ENCODE measurements at places on chromosomes 3 and 15. TPM values are rescaled to one million over a fixed set of nuclear protein-coding genes. Genes with fewer than 3 reads are reported as not detected.

The CCR2 gene
- polyA plus RNA-seq = 2.4 TPM

- no peak overlapping the region for H3K27ac ChIP-seq
- no peak overlapping the region for H3K4me3 ChIP-seq
- peaks cover 16% of the 10 kb centered on the region for H3K36me3 ChIP-seq
- no peaks in the 10 kb centered on the region for H3K27me3 ChIP-seq
- no peaks in the 10 kb centered on the region for H3K4me1 ChIP-seq
These were observed 101.7 kb downstream of the NR1I2 start for GRCh38 chr3:119883461-119884160.

The C2CD4A gene
- polyA plus RNA-seq = 11.6 TPM

DNA sequence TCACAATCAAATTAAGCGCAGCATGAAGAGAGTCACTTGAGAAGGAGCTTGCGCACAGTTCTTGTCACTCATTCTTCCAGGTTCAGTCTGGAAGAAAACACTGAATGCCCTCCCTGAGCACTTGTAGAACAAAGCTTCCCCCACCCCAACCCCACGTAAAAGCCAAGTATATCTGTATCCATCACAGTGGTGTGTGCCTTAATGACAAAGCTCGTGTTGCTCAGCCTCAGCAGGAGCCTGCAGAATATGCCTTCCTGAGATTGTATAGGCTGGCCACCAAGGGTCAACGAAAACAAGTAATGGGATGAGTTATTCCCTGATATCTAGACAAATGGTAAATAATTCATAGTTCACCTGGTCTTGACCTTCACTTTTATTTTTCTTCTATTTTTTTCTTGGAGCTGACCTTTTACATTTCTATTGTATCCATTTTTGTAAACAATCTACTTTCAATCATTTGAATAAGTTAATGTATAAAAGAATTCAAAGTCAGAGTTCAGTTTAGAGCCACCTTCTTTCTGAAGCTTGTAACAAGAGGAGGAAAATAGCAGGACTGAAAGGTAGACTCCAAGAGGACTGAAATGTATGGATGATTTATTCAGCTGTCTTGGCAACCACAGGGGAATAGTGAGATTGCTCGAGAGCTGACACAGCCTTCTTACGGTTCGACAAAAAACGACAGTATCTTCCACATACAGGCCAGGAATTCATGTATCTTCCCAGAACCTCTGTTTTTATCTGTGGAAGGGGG is 405.5 kb upstream of the TPM1 start:
- no peaks in the 10 kb centered on the region for H3K36me3 ChIP-seq
- no peak for DNase-seq

- peak within 1 kb of the TSS; percentile 94 for H3K27ac ChIP-seq
- peak; percentile 84 for DNase-seq
- no peaks in the 10 kb centered on the region for H3K27me3 ChIP-seq
- H3K4me3 ChIP-seq = peak within 1 kb of the TSS; percentile 71
These were observed at the start of gene EOGT for GRCh38 chr3:69013253-69014021. Gene EOGT (minus strand): TSS chr3:69013684. CDS start chr3:69009846, 3,838 bp downstream.

- H3K4me3 ChIP-seq = no peak overlapping the region
- no peak for DNase-seq
- no peak overlapping the region for H3K27ac ChIP-seq
- peaks cover 2% of the 10 kb centered on the region for H3K27me3 ChIP-seq
These were observed 36.7 kb upstream of the SLC6A1 start for GRCh38 chr3:10955711-10956453.

The CPLX3 gene
- 1.1 TPM for polyA plus RNA-seq

- H3K27me3 ChIP-seq = no peaks in the 10 kb centered on the region
- peaks cover 53% of the 10 kb centered on the region for H3K36me3 ChIP-seq
- no peak overlapping the region for H3K4me3 ChIP-seq
- no peak for DNase-seq
- H3K27ac ChIP-seq = peak overlapping the region; percentile 83
- peaks cover 21% of the 10 kb centered on the region for H3K4me1 ChIP-seq
These were observed 12.5 kb downstream of the PML start for GRCh38 chr15:74006774-74007639.

The C3orf33 gene
- polyA plus RNA-seq = 3.1 TPM

DNA sequence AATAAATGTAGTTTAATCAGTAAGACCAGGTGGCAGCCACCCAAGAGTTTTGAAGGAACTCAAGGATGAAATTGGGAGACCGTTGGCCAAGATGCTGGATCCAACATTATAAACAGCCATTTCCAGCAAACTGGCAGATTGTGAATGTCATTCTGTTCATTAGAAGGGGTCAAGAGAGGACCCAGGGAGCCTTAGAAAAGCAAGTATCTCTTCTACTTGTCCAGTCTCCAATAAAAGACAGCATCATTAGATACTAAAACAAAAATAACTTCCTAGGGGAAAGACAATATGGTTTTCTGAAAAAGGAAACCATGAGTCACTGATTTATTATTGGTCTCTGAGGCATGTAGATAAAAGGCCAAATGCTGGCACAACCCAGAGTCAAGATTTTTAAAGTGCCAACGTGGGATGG is 67.9 kb downstream of the GADL1 start:
- no peak overlapping the region for H3K4me3 ChIP-seq
- no peaks in the 10 kb centered on the region for H3K36me3 ChIP-seq
- no peak for DNase-seq
- H3K27ac ChIP-seq = no peak overlapping the region
- no peaks in the 10 kb centered on the region for H3K27me3 ChIP-seq

GRCh38 chr3:195546130-195546560 is 3.0 kb upstream of the PPP1R2 start:
- peak overlapping the region; percentile 82 for H3K27ac ChIP-seq
- no peaks in the 10 kb centered on the region for H3K27me3 ChIP-seq
- H3K4me1 ChIP-seq = peaks cover 78% of the 10 kb centered on the region
- H3K4me3 ChIP-seq = no peak overlapping the region
- DNase-seq = no peak

- no peaks in the 10 kb centered on the region for H3K36me3 ChIP-seq
- DNase-seq = no peak
- peaks cover 3% of the 10 kb centered on the region for H3K4me1 ChIP-seq
- no peak overlapping the region for H3K4me3 ChIP-seq
These were observed 489 bp upstream of the GALNT15 start for GRCh38 chr3:16174026-16174355.

GRCh38 chr3:37144806-37145205 is 29.6 kb downstream of the LRRFIP2 start:
- H3K4me3 ChIP-seq = no peak overlapping the region
- no peaks in the 10 kb centered on the region for H3K4me1 ChIP-seq
- no peak for DNase-seq
- no peak overlapping the region for H3K27ac ChIP-seq
- peaks cover 6% of the 10 kb centered on the region for H3K36me3 ChIP-seq

The NR2E3 gene
- 0.05 TPM for polyA plus RNA-seq

- no peak for DNase-seq
- H3K36me3 ChIP-seq = no peaks in the 10 kb centered on the region
- H3K4me1 ChIP-seq = no peaks in the 10 kb centered on the region
- no peak overlapping the region for H3K27ac ChIP-seq
- H3K27me3 ChIP-seq = no peaks in the 10 kb centered on the region
- H3K4me3 ChIP-seq = no peak overlapping the region
These were observed 34.1 kb upstream of the KLHL25 start for GRCh38 chr15:85828874-85829273.

GRCh38 chr3:130428871-130429712 is 83.6 kb downstream of the COL6A5 start:
- H3K27me3 ChIP-seq = no peaks in the 10 kb centered on the region
- DNase-seq = no peak
- no peaks in the 10 kb centered on the region for H3K4me1 ChIP-seq
- no peak overlapping the region for H3K27ac ChIP-seq

DNA sequence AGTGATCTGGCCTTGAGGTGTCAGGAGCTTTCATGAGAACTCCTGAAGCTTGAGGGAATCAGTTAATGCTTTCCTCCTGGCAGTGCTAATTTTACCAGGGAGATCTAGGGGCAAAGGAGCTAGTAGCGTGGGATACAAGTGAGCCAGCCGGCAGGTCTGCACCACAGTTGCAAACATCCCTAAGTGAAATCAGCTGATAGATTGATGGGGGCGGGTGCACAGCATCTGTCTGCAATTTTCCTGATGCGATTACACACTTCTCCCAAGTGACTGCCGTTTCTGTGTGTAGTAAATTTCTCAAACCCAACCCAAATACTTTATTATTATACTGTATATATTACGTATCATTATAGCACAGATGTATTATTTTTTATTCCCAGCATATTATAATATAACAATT is 304.5 kb downstream of the AGBL1 start:
- H3K27me3 ChIP-seq = no peaks in the 10 kb centered on the region
- no peak overlapping the region for H3K4me3 ChIP-seq
- no peaks in the 10 kb centered on the region for H3K36me3 ChIP-seq

DNA sequence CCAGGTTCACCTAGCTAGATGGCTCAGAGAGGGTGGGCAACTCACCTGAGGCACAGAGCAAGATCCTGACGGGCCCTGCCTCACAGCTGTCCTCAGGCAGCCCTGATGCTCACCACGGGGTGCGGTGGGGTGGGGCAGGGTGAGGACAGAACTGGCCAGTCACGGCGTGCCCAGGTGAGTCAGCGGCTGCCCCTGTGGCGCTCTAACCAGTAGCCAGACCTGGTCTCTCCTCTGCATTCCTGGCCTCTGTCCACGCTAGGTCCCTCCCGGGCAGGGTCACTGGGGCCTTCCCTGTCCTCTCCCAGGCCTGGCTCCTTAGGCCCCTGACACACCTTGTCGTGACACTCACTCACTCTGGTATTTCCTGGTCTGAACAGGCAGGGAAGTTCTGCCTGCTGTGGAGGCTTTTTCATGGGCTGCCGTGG is 901 bp downstream of the ALS2CL start:
- H3K36me3 ChIP-seq = no peaks in the 10 kb centered on the region
- DNase-seq = no peak
- H3K27me3 ChIP-seq = peaks cover 19% of the 10 kb centered on the region
- peak overlapping the region; percentile 49 for H3K4me3 ChIP-seq
- no peak overlapping the region for H3K27ac ChIP-seq
- H3K4me1 ChIP-seq = peaks cover 38% of the 10 kb centered on the region

GRCh38 chr3:151047636-151048035 is 37.8 kb upstream of the MED12L start:
- H3K4me1 ChIP-seq = no peaks in the 10 kb centered on the region
- no peak overlapping the region for H3K4me3 ChIP-seq
- peak; percentile 13 for DNase-seq

DNA sequence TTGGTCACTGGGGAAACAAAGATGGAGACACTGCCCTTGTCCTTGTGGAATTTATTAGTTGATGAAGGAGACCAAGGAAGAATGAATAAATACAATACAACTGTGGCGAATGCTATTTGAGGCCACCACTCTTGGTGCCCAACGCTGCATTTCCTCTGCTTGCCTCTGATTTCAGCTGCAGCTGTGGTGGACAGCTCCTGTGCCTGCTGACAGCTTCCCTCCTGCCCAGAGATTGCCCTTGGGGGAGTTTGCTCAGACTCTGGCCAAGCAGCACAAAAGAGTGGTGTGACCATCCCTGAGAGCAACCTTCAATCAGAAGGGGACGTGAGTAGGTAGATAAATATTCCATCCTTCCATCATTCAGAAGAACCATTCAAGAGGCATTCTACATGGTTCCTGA is 64.6 kb upstream of the FHIT start:
- H3K27ac ChIP-seq = no peak overlapping the region
- no peaks in the 10 kb centered on the region for H3K4me1 ChIP-seq
- H3K27me3 ChIP-seq = no peaks in the 10 kb centered on the region
- no peaks in the 10 kb centered on the region for H3K36me3 ChIP-seq
- no peak for DNase-seq
- no peak overlapping the region for H3K4me3 ChIP-seq

- no peak overlapping the region for H3K27ac ChIP-seq
- DNase-seq = no peak
- no peaks in the 10 kb centered on the region for H3K36me3 ChIP-seq
- H3K4me1 ChIP-seq = peaks cover 4% of the 10 kb centered on the region
- peaks cover 3% of the 10 kb centered on the region for H3K27me3 ChIP-seq
These were observed 31.4 kb upstream of the SEC13 start for GRCh38 chr3:10352146-10352911.

DNA sequence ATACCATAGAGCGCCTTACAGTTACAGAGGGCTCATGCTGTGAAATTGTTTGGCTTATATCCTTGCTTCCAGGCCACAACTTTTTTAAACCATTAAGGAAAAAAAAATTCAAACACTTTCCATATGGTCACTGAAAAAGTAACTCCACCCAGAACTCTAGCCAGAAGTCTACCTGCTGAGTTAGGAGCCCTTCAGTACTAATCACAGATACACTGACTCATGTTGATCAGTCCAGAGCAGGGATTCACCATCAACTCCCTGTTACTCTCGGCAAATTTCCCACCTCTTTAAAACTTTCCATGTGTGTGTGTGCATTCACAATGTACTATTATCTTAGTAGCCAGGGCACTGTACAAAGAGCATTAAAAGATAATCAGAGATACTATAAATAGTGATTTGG is 372.8 kb downstream of the MAGI1 start:
- H3K4me1 ChIP-seq = no peaks in the 10 kb centered on the region
- no peaks in the 10 kb centered on the region for H3K36me3 ChIP-seq
- no peak overlapping the region for H3K27ac ChIP-seq
- no peak overlapping the region for H3K4me3 ChIP-seq

GRCh38 chr3:175805825-175806224 is 946.7 kb downstream of the NAALADL2 start:
- no peaks in the 10 kb centered on the region for H3K4me1 ChIP-seq
- no peak overlapping the region for H3K27ac ChIP-seq
- no peak overlapping the region for H3K4me3 ChIP-seq
- H3K27me3 ChIP-seq = no peaks in the 10 kb centered on the region
- no peaks in the 10 kb centered on the region for H3K36me3 ChIP-seq

DNA sequence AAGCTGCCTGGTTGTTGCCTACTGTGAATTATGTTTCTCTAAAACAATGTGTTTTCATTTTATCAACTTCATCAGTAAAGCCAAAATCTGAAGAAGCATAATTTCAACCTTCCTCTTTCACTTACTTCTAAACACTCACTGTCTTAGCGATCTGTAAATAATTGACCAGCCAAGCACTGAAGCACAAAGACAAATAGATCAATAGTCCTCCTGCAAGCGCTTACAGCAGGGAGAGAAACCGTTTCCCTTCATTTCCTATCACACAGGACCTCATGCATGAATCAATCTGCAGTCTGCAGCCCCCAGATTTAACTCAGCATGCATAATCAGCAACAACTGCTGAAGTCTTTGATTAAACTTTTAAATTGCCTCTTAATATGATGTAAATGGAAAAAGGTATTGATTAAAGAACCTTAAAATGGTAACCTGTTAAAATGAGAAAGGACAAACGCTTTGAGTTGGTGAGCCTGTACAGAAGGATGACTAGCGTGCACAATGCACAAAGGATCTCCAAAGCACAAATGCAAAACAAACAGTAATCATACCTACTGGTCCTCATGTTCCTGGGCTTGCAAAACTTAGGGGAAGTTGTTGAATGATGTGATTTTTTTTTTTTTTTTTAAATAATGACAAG is 370.2 kb upstream of the ZNF385D start:
- H3K27me3 ChIP-seq = no peaks in the 10 kb centered on the region
- DNase-seq = no peak
- H3K36me3 ChIP-seq = no peaks in the 10 kb centered on the region
- no peak overlapping the region for H3K4me3 ChIP-seq
- H3K4me1 ChIP-seq = no peaks in the 10 kb centered on the region
- no peak overlapping the region for H3K27ac ChIP-seq

The GCNT3 gene
- 2.4 TPM for polyA plus RNA-seq

The CA12 gene
- 0.16 TPM for polyA plus RNA-seq
